Kasumi-1 (cell line): ENCODE measurements at places on chromosomes 12 and 14.
A peak's percentile ranks its signal among the peaks of the same experiment; 100 is the strongest.

- DNase-seq, result no peak
Measured at GRCh38 chr12:116933091-116933490, 22.3 kb downstream of the FBXW8 start.

DNA sequence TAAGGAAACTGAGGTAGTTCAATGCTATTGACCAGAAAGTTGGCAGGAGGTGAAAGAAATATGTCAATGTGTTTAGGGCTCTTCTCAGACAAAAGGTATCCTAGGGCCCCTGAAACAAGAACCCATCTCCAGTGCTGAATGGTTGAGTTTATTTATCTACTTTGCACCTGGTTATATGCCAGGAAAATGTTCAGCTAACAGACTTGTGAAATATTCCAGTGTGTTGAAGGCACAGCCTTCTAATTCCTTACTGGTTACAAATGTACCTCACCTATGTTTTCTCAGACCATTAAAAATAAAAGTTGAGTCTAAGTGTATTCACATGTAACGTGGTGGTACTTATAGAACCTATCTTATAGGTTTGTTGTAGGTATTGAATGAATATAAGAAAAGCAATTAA lies 511.7 kb upstream of the SEL1L start:
- DNase-seq, result no peak

DNA sequence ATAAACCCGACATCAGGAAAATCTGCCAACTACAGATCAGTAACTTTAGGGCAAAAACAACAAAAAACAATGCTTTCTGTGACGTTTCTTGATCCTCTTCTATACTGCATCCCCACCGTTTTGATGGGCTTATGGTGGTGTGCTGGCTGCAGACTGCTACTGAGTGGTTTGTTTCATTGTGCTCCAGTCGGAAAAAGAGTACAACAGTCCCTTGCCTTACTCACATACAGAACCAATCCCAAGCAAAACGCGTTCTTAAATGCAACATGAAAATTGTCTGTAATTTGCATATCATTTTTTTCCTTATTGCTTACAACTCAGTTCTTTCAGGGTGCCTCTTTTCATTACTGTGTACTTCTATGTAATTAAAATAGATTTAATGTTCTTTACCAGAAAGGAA lies 2.3 kb downstream of the ETV6 start:
- DNase-seq, result peak; percentile 9

DNA sequence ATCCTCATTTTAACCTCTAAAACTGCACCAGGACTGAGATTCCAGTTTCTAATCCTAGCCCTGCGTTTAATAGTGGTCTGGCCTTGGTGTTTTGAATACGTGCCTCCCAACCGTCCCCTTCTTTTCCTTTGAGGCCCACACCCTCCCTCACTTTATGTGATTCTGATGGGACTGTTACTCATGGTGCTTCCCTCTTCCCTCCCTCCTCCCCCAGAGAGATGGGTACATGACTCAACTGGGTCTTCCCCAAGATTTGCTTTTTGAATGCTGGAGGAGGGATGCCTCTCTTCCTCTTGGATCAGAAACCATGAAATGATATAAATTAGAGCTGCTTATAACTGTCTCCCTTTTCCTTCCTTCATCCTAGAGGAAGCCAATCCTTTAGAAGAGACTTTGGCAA lies 8.2 kb upstream of the PPP2R5E start:
- DNase-seq, result no peak

DNA sequence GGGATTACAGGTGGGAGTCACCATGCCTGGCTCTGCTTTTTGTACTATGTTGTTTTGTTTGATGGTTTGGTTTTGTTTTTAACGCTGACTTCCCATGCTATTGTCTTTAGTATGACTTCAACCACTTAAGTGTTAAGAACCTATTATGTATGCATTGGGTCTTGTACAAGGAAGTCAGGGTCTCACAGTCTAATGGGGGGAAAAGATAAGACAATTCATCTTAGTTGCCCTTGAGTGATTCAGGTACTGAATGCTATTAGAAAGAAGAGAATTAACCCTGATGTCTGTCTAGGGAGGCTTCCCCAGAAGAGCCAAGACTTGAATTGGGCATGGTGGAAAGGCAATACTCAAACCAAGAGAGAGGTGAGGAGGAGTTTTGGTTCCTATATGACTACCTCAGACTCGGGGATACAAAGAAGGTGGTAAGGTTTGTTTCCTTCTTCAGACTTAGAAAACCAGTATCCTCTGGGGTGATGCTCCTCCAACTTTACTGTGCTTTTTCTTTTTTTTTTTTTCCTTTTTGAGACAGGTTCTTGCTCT lies 64.6 kb downstream of the SUSD6 start:
- DNase-seq, result no peak
